ENCODE measurements at places on chromosomes 12 and 14.

- peak; percentile 70 for DNase-seq
Measured at GRCh38 chr14:72420749-72421474, 473.0 kb downstream of the DPF3 start.

DNA sequence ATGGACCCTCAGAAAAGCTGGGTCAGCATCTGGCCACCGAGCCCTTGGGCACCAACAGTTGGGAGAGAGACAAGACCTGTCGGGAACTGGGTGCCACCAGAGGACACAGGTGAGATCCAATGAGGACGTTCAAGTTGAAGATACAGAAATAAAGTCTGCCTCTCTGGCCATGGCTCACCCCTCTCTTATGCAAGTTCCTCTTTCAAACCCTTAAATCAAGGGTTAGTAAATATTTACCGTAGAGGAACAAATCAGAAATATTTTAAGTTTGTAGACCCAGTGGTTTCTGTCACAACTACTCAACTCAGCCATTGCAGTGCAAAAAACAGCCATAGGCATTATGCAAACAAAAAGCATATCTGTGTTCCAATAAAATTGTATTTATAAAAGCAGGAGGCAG, 76.5 kb upstream of the HSPB8 start:
- DNase-seq: no peak

DNA sequence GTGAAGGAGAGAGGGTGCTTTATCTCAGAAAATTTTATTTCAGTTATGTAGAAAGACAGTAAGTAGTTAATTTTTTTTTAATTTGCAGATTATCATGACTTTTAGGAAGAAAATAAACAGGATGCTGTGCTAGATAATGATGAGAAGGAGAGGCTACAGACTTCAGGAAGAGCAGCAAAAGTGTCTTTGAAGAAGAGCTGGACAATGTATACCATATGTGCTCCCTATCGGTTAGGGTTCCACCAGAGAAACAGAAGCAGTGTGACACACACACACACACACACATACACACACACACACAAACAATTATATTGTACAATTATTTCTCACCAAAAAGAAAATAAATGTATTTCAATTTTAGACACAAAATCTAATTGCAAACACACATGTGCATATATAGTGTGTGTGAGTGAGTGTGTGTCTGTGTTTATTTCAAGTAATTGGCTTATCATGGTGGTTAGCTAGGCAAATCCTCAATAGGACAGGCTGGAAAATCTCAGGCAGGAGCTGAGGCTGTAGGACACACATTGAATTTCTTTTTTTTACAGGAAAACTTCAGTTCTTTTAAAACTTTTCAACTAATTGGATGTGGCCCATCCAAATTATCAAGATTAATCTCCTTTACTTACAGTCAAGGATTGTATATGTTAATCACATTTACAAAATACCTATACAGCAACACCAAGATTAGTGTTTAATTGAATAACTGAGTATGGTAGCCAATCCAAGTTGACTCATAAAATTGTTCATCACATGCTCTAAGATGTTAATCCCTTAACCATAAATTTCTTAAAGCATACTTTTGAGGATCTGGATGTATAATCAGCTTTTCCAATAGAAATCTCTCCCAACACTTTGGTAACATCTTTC, 235.8 kb upstream of the DCN start:
- no peak for DNase-seq

- DNase-seq: no peak
Measured at GRCh38 chr12:124632519-124632984, 65.1 kb upstream of the NCOR2 start.

GRCh38 chr14:105487986-105488777, 1.5 kb downstream of the CRIP1 start:
- no peak for DNase-seq

- DNase-seq: peak; percentile 91
Measured at GRCh38 chr14:61750708-61751474, 11.3 kb upstream of the SNAPC1 start.

GRCh38 chr14:26730929-26731618, 133.2 kb upstream of the NOVA1 start:
- no peak for DNase-seq

DNA sequence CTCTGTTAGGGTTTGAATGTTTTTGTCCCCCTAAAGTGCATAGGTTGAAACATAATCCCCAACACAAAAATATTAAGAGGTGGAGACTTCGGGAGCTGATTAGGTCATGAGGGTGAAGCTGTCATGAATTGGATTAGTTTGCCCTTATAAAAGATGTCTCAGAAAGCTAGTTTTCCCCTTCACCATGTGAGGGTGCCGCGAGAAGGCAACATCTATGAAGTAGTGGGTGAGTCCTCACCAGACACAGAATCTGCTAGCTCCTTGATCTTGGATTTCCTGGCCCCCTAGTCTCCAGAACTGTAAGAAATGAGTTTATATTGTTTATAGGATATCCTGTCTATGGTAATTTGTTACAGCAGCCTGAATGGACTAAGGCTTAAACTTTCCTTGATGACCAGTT, 301.5 kb upstream of the ATP2B1 start:
- DNase-seq: no peak

DNA sequence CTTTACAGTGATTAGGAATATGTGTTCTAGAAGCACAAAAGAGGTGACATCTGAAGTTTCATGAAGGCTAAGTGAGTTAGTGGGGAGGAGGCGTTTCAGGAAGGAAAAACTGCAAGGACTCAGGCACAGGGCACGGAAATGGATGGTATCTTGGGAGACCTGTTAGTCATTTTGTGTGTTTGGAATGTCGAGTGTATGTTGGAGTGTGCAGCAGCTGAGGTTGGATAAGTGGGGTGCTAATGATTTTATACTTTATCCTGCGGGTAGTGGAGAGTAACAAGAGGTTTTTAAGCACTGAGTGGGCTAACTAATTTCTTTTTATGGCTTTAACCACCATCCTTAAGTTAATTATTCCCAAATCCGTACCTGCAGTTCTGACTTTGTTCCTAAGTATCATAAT, 571.5 kb upstream of the FBXO33 start:
- DNase-seq: no peak

DNA sequence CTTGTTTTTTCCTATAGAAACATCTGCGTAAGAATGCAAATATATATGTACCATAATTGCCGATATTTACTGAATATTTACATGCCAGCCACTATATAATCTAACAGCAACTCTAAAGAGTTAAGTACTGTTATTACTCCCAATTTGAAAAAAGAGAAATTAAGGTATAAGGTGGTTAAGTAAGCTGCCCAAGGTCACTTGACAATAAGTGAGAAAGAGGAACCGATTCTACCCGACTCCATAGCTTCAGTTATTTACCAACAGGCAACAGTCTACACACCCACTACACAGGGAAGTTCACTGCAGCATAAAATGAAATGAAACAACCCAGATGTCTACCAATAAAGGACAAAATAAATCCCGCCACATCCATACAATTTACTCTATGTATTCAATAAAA, 1.1 kb downstream of the MIS18BP1 start:
- no peak for DNase-seq

DNA sequence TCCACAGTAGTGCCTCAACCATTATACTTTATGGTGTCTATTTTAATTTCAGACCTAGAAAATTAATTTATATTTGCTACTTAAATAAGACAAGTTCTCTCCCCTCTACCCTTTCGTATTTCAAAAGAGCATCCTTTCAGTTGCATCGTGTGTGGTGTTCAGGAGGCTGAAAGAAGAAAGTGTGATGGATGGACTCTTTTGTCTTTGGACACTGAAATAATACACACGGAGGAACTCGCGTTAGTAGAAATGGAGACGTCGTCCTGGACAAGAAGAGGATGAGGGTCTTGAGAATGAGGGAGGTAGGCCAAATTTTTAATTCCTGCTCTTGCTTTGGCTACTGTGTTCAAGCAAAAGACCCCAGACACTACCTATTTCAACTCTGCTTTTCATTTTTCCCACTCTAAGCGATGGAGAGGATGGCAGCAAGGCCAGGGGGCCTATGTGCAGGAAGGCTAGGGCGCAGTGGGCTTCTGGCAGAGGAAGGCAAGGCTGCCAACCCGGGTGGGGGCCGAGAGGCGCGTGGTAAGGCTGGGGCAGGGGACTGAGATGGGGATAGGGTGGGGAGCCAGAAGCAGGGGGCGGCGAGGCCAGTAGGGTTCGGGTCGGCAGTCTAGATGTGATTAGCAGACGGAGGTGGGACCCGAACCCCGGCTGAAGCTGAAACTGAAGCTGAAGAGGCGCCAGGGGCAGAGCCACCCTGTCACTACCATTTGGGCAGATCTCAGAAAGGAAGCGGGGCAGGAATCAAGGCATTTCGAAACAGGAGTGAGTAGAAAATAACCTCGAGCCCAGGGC, 722 bp downstream of the TMED8 start:
- DNase-seq: peak; percentile 26

DNA sequence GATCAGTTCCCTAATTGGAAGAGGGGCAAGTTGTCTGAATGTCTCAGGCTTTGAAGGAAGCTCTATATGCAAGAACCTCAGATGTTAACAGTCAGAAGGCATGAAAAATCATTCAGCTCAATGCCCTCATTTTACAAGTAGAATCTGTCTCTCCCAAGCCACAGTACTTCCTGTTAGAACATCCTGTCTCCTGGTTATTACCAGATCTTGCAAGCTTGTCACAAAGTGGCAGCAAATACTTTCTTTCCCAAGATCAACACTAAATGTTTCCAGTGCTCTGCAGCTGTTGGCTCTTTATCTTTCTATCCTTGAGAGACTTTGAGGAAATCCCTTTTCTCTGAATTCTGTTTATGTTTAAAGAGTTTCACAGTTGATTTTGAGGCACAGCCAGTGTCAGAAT, 235.5 kb downstream of the AKAP6 start:
- DNase-seq: no peak

- DNase-seq: no peak
Measured at GRCh38 chr14:104339829-104340228, 201.4 kb downstream of the KIF26A start.

DNA sequence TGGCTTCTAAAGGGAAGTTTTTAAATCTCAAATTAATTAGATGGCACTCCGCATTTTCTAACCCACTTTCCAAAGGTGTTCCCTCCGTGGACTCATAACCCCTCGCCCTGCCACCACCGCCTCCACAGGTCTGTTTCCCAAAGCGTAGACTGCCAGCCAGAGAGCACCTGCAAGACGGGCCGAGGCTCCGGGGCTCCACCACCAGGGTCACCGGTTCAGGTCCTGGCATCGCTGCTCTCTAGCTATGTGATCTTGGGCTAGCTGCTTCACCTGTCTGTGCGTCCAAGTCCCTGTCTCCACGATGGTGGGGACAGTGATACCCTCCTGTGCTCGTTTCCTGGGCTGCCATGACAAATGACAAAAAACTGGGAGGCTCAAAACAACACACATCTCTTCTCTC, 11.5 kb downstream of the RIMBP2 start:
- DNase-seq: no peak

- DNase-seq: no peak
Measured at GRCh38 chr12:2356601-2357125, 303.9 kb downstream of the CACNA1C start.

GRCh38 chr12:111777345-111778045, 10.8 kb downstream of the ALDH2 start:
- peak; percentile 93 for DNase-seq

GRCh38 chr12:71567537-71567936, 96.1 kb downstream of the ZFC3H1 start:
- no peak for DNase-seq

DNA sequence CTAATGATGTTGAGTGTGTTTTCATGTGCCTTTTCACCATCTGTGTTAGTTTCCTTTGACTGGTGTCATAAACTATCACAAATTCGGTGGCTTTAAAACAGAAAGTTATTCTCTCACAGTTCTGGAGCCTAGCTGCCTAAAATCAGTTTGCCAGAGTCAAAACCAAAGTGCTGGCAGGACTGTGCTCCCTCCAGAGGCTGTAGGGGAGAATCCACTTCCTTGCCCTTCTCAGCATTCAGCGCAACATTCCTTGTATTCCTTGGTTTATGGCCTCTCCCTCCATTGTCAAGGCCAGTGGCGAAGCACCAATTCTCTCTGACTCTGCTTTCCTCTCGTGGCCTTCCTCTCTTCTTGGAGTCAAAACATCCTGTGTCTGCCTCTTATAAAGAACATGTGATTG, 174.2 kb upstream of the PDE3A start:
- DNase-seq: no peak

DNA sequence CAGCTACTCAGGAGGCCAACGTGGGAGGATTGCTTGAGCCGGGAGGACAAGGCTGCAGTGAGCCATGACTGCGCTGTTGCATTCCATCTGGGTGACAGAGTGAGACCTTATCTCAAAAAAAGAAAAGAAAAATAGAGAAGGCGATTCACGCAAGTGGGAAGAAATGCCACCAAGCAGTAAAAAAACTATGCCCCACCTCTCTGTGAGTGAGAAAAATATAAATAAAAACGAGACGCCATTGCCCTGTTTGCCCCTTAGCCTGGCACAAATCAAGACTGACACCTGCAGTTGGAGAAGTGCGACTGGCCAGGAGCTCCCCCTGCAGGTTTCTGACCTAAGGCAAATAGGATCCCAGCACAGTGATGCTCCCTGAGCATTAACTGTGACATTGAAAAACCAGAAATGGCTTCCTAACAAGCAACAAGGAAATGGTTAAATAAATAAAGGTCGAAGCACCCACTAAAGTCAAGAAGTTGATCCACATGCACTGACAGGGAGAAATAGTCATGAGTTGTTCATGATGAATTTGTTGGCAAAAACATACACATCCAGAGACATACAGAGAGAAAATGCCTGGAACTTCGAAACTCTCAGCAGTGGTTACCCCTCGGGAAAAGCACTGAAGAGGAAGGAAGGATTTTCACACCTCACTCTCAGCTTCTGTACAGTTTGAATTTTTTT, 21.1 kb downstream of the GSC start:
- peak; percentile 50 for DNase-seq

DNA sequence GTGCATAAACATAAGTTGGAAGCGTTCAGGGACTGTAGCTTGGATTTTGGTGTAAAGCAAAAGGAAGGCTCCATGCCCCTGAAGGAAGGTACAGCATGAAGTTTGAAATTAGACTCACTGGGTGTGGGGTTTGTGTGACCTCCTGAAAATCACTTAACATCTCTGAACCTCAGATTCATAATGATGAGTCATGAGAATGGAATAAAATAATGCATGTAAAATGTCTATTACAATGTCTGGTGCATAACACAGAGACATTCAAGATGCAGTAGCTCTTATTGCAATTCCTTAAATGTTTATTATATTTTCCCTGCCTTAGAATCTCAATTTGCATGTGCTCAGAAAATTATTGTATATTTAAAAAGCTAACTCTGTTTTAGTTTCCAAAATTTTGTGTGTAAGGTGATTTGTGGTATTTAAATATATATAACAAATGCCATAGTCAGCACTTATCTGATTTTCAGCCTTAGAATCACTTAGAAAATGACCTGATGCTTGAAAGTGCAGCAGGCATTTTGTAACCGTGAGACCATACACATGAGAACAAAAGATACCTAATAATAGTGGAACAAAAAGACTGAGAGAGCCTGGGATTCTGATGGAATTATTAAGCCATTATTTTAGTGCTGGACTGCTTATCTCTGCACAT, 66.3 kb downstream of the E2F7 start:
- DNase-seq: no peak

DNA sequence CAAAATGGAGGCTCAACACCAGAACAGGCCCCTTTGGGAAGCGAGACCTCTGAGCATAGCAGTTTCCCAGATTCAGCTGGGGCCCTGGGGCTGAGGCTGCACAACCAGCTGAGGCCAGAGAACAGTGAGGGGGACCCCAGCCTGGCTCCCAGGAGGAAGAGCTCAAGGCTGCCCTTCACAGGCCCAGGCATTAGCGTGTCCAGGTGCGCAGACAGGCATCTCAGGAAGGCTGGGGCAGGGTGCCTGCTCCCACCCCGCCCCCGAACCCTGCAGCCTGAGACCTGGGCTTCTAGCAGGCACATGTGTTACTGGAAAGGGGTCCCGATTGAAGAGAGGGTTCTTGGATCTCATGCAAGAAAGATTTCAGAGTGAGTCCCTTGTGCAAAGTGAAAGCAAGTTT, 27.2 kb downstream of the CALM1 start:
- DNase-seq: no peak

All from body of pancreas (tissue), 4 donors.